Vagina (tissue), 2 donors: ENCODE measurements at places on chromosomes 12 and 14. TPM values are rescaled to one million over a fixed set of nuclear protein-coding genes. Genes with fewer than 3 reads are reported as not detected.

- no peak for DNase-seq
Observed at GRCh38 chr14:81400852-81401251, 728 bp upstream of the STON2 start.

- no peak for DNase-seq
Observed at GRCh38 chr12:39672976-39673375, 53.4 kb upstream of the ABCD2 start.

GRCh38 chr12:68800294-68800693 is 7.7 kb upstream of the MDM2 start:
- no peak for DNase-seq

GRCh38 chr12:64813723-64814122 is 10.7 kb upstream of the TBC1D30 start:
- no peak for DNase-seq

GRCh38 chr14:77141214-77142004 is at the start of gene ZDHHC22:
TSS of gene ZDHHC22 (minus strand) at chr14:77141791. CDS start at chr14:77139738, 2,053 bp downstream.
- DNase-seq = no peak

GRCh38 chr12:50085615-50086072 is 502 bp downstream of the SMARCD1 start:
- DNase-seq = no peak

DNA sequence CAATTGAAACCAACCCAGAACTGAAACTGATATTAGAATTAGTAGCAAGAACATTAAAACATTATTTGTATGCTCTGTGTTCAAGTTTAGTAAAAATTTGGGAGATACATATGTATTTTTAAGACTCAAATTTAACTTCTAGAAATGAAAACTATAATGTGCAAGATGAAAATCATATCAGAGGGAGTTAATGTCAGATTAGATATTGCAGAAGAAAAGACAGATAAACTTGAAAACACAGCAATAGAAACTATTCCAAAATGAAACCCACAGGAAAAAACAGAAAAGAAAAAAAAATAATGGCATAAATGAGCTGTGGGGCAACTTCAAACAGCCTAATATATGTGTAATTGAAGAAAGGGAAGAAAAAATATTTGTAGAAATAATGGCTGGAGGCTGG is 134.9 kb downstream of the DPF3 start:
- DNase-seq = no peak

DNA sequence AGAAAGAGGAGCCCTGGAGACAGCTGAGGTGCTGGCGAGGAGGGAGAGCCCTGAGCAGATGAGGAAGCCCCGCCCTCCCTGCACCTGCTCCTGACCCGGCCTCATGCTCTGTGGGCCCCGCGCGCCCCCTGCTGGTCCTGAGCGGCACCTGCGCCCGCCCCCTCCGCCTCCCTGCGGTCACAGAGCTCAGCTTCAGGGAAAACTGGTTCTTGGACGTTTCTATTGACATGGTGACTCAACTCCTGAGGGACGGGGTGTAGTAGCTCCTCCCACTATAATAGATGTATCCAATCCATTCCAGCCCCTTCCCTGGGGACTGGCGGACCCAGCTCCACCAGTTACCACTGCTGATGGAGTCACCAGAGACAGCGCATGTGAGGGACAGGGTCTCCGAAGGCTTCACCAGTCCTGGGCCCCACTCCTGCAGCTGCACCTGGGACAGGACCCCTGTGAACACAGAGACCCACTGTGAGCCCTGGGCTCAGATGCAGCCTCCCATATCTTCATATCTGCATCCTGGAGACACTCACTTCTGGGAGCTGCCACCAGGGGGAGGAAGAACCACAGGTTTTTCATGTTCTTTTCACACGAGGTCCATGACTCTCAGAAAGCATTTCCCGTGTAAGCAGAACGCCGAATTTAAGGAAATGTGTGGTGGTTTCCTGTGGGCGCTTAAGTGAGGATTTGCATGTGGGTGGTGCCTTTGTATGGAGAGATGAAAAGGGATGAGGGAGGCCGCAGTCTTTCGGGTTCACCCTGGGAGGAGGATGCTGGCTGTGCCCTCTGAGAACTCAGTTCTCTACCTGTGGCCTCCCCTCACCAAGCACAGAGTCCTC is 1346.4 kb downstream of the TMEM121 start:
- DNase-seq = no peak

BEGAIN gene
- total RNA-seq = 3.4 TPM
